ENCODE measurements at places on chromosomes 6 and 20.

GRCh38 chr6:41442800-41443501 is 103.2 kb upstream of the FOXP4 start:
- DNase-seq: no peak

DNA sequence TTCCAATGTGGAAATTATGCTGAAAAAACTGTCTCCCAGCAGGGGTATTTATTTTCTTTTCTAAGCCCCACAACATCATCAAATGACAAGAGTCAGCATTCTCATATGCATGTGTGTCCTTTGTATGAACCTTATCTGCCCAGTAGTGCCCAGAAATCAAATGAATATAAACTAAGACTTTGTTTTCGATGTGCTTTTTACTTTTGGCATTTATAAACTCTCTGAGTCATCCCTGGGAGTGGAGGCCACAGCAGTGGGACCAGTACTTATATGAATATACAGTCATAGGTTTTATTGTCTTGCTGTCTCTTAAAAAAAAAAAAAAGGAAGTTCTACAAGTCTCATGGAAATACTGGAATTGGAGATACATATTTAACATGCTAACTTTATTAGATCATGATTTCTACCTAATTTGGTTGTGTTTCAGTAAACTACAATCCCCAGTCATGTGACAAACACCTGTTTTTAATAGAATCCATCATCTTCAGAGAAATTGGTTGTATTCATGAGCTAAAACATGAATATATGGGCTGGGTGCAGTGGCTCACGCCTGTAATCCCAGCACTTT is 99.2 kb upstream of the TMEM181 start:
- no peak for DNase-seq

- no peak for DNase-seq
Measured at GRCh38 chr6:14983599-14984518, 262.0 kb upstream of the JARID2 start.

DNA sequence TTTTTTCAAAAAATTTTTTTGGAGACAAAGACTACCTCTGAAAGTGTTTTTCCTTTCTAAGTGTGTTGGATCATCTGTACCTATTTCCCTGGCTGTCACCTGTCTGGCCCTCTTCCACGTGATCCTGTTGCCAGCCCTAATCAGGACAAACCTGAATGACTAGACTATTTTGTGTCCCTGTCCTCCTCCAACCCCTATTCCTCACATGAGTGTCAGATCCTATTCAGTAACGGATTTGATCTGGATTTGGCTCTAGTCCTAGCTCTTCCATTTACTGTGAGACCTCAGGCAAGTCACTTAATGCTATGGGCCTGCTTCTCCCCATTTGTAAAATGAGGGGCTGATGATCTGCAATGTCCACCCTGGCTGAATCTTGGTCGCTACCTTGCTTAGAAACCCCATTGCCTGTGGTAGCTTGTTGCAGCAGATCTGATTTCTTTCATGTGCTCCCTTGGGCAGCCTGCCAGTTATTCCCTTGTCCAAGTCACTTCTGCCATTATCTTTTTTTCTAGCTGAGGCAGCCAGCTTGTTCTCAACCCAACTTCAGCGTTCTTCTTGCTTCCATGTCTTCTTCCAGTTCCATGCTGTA is 4.8 kb downstream of the PHF20 start:
- DNase-seq: no peak

DNA sequence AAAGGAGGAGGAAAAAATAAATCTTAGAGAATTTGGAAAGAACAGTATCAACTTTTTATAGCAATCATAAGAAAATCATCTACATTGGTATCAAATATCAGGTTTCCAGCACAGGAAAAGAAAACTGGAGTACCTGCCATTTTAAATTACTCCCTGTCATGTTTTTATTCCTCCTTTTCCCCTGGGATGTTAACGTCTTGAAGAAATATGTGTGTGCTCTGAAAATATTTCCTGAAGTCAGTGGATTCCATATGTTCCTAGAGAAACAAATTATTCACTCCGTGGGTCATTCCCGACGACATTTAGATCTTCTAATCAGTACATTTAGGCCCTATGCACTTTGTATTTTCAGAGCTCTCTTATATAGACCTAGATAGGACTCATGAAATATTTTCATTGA is 42.0 kb upstream of the RSPO3 start:
- no peak for DNase-seq

DNA sequence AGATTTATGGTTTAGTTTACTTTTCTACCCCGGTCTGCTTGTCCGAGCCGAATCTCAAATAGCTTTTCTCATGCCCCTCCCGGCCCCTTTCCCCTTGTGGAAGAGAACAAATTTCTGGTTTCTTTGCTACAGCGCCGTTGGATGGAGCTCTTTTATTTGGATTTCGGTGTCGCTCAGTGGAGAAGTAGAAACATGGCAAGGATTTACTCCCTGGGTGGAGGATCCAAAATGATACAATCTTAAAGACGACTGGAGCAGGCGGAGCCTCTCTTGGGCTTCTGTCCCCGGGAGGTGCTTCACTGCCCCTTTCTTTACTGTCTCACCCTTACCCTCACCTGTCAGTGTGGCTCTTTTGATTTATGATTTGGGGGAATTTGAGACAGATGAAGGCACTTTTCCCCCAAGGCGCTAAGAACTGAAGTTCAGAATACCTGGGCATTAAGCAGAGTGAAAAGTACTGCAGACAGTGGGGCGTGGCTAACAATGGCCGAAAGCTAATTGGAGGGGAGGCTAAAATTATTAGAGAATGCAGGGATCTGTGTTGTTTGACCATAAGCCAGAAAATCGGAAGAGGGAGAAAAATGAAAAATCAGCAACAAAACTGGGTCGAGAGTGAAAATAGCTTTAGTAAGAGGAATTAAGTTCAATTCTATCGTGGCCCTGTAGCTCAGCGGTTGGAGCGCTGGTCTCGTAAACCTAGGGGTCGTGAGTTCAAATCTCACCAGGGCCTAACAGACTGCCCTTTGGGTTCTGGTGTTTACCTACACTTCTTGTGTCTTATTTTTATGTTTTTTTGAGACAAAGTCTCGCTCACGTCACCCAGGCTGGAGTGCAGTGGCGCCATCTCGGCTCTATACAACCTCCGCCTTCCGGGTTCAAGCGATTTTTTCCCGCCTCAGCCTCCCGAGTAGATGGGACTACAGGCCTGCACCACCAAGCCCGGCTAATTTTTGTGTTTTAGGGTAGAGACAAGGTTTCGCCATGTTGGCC is 145.1 kb upstream of the ZNF184 start:
- no peak for DNase-seq

- no peak for DNase-seq
Measured at GRCh38 chr6:136085370-136086115, 164.6 kb downstream of the MTFR2 start.

GRCh38 chr6:46220352-46221221 is 49.8 kb upstream of the ENPP5 start:
- no peak for DNase-seq

All from activated CD8-positive, alpha-beta memory T cell treated with anti-CD3 and anti-CD28 coated beads for 48 hours (primary cell).